ENCODE measurements at places on chromosomes 12 and 14.

- no peak for DNase-seq
These were observed 170.7 kb downstream of the ESRRB start for GRCh38 chr14:76546426-76547221.

- no peak for DNase-seq
These were observed 111.4 kb upstream of the NAP1L1 start for GRCh38 chr12:76195920-76196319.

- DNase-seq, result no peak
These were observed 57.0 kb upstream of the FKBP4 start for GRCh38 chr12:2737656-2738241.

DNA sequence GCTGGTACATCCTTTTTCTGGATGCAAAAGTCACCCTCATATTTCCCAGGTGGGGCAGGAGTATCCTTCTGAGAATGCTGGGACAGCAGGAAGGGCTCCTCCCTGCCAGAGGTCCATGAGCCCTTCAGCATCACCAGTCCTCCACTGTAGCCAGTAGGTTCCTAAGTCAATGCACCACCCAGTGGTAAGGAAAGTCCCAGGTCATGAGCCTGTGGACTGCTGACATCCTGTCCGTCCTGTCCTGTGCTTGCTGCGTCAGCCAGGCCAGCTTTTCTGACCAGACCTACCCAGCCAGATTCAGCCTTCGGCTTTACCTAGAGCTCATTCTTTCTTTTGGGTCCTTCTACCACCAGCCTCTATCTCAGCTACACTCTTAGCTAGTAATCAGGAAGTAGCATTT lies 23.0 kb upstream of the ACTN1 start:
- DNase-seq, result no peak

- no peak for DNase-seq
These were observed 173.1 kb downstream of the DUSP6 start for GRCh38 chr12:89179245-89179644.

- DNase-seq, result peak; percentile 71
These were observed 17.6 kb upstream of the RNASE3 start for GRCh38 chr14:20873370-20874177.

DNA sequence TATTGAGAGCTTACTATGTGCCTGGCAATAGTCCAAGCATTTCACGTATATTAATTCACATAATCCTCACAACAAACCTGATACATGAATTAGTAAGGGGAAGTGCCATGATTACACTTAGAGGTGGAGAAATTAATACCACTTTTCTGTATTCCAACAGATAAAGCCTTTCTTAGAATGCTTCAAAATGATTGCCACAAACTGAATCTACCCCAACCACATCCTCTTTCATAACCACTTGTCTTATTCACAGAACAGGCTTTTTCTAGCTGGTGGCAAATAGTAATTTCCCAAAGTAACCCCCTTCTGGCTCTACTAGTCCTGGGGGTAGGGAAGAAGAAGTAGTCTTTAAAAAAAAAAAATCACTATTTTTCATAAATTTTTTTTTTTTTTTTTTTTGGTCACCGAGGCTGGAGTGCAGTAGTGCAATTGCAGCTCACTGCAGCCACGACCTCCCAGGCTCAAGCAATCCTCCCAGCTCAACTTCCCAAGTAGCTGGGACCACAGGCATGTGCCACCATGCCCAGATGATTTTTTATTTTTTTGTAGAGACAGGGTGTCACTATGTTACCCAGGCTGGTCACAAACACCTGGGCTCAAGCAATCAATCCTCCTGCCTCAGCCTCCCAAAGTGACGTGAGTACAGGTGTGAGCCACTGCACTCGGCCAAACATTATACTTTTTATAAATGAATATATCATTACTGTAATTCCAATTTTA lies 59.0 kb upstream of the ARID2 start:
- no peak for DNase-seq

DNA sequence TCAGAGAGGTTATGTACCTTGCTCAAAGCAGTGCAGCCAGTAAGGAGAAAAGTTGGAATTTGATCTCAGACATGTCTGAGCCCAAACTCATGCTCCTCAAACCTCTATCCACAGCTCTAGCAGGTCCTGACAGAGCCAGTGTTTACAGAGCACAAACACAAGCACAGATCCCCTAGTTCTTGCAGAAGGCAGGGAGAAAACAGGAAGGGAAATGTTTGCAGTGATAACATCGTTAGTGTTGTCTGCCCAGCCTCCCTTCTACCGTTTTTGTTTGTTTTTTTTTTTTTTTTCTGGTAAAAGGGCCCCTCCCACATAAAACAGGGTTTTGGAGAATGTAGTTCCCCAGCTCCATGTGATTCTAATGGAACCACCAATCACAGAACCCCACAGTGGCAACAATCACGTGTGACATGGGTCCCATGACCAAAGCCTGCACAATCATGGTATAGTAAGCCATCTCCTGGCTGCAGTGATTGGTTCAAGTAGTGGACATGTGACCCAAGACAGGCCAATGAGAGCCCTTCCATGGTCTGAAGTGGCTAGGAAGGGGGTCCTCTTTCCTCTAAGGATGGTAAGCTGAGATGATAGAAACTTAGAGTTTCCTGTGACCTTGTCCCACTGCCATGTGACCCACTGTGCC lies 513.4 kb downstream of the MED13L start:
- no peak for DNase-seq

- no peak for DNase-seq
These were observed 105.0 kb upstream of the METAP2 start for GRCh38 chr12:95368931-95369330.

GRCh38 chr12:30146561-30146960 lies 362.8 kb upstream of the TMTC1 start:
- no peak for DNase-seq

DNA sequence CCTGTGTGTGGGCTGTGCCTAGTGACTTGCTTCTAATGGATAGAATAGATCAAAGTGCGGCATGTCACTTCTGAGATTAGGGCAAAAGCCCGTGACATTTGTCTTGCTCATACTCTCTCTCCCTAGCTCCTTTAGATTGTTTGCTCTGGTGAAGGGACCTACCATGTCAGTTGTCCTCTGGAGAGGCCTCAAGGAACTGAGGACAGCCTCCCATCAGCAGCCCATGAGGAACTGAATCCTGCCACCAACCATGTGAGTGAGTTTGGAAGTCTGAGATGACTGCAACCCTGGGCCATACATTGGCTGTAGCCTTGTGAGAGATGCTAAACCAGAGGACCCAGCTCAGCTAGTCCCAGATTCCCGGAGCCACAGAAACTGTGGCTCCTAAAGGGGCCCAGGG lies 101.6 kb upstream of the ESRRB start:
- no peak for DNase-seq

DNA sequence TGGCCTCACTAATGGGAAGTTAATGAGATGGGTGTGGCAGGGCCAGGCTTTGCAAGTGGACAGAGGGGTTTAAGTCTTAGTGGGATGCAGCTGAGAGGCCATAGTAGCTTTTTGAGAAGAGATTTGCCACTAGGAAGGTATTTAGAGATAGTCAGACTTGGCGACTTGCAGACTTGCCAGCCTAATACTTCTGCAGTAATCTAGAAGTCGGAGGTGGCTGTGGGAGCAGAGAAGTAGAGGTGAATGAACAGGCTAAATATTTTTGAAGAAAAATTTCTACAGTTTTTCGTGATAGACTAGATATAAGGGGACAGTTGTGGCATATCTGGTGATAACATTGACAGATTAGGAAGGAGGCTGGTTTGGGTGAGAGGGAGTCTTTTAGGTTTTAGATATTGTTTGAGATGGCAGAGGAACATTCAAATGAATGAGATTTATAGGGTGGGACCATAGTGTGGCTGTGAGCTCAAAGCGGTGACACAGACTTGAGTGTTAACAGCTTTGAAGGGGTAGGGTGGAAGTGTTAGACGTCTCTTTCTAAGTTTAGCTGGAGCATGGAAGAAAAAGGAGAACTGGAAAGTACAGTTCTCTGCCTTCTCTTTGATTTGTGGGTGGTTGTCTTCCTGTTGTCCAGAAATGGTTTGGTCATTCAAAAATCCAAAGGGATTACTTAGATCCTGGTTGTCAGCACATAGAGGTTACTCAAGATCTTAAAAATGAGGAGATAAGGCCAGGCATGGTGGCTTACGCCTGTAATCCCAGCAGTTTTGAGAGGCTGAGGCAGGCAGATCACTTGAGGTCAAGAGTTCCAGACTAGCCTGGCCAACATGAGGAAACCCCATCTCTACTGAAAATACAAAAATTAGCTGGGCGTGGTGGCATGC lies 44.9 kb downstream of the MAPKAPK5 start:
- DNase-seq, result no peak

GRCh38 chr12:95796982-95797289 lies 6.4 kb upstream of the NTN4 start:
- DNase-seq, result no peak

DNA sequence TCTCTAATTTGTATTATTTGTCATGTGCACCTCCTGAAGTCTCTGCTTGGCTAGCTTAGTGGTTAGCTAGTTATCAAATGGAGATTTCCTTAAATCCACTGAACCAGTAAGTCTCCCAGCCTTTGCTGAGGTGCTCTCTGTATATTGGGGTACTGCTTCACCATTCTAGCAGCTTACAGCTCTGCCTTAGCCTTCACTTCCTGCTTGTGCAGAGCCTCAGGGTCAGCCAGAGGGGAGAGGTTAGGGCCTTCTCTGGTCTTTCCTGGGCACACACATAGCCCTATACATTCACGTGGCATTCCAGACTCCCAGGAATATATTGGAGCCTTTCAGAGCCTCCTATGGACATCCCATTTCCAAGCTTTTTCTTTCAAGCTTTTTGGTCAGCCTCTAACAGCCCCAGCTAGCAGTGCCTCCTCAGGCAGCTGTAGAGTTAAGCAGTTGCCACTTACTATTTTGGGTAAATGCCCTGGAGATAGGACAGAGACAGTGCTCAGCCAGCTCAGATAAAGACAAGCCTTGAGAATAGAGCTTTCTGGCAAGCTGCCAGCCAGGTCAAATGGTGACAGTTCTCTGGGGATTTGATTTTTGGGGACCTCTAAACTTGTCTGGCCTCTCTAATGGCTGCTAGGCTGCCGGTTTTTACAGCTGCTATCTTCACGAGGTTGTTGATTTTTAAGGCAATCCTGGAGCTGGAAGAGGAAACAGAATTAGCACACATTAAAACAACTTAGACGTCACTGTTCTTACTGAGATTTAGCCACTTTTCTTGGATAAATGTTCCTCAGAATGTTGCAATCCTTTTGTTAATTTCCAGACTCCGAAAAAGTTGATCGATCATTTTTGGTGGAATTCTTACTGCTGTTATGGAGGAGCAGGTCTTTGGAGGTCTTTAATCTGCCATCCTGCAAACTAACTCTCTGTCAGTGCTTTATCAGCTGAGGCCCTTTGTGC lies 32.9 kb downstream of the FBXW8 start:
- no peak for DNase-seq

DNA sequence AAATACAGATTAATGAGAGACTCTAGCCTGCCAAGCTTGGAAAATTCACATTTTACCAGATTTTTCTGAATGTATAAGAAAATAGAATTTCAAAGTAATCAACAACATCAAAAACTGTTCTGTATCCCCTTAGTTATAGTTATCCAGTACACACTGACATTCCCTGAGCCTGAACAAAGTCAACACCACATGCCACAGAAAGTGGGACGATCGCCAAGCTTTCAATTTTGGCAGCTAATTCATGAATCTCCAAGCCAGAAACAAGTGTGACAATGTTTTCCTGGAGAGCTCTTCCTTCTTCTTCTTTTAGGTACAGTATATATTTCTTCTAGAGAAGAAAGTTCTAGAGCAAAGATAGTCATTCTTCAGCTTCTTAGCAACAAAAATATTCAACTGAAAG lies 290.2 kb downstream of the PRKD1 start:
- DNase-seq, result no peak

- DNase-seq, result no peak
These were observed 28.5 kb downstream of the LGMN start for GRCh38 chr14:92719890-92720323.

GRCh38 chr14:50106178-50106577 lies 10.2 kb downstream of the VCPKMT start:
- DNase-seq, result no peak

GRCh38 chr14:42563313-42563712 lies 956.6 kb downstream of the LRFN5 start:
- no peak for DNase-seq

DNA sequence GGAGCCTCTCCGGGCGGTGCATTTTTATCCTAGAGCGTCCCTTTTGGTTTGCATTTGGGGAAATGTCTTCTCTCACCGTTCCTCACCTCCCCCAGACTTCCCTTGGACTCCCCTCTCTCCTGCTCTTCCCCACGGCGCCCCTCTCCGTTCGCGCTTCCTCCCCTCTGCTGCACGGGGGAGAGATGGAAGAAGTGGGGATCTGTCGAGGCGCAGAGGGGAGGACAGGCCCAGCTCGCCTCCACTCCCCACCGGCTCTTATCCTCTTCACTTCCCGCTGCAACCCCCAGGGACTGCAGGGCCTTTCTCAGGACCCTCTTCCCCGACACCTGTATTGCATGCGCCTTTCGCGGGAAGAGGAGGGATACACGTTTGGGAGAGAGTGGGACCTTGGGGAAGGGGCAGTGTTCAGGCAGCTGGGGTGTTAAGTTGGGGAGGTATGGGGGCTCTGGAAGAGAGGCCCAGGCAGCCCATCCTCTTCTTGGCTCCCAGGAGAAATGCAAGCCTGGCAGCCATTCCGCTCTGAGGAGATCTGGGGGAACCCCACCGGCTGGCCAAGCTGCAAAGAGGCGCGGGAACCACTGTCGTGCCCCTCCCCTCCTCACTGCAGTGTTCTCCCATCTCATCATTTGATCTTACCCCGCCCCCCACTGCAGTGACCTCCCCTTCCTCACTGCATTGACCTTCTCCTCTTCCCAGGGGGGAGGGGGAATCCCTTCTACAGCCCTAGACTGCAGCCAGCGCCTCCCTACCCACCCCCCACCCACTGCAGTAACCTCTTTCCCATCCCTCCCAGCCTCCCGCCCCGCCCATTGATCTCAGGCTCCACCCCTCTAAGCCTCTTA lies 788 bp downstream of the ENO2 start:
- DNase-seq, result no peak

DNA sequence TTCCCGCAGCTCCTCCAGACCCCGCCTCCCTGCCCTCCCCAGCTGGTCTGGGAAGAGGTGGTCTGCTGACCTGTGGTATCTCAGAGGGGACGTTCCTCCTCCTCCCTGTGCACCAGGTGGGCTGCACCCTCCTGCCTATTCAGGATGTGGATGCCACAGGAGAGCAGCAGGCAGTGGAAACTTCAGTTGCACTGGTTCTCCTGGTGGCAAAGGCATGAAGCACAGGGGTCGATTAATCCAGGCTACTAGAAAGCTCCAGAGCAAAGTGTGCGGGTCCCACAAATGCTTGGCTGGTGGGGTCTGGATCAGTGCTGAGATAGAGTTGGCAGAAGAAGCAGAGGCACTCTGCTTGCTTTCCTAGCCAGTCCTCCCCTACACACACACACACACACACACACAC lies 197.0 kb downstream of the SLC41A2 start:
- no peak for DNase-seq
